GM12891 (cell line): ENCODE measurements at places on chromosomes 7 and 10.

- no peak for DNase-seq
These were observed 87.8 kb downstream of the GLCCI1 start for GRCh38 chr7:8056439-8056838.

GRCh38 chr7:22612776-22613175 is 112.8 kb upstream of the STEAP1B start:
- DNase-seq: no peak

GRCh38 chr10:48759113-48759901 is 74.6 kb downstream of the WDFY4 start:
- DNase-seq: no peak

DNA sequence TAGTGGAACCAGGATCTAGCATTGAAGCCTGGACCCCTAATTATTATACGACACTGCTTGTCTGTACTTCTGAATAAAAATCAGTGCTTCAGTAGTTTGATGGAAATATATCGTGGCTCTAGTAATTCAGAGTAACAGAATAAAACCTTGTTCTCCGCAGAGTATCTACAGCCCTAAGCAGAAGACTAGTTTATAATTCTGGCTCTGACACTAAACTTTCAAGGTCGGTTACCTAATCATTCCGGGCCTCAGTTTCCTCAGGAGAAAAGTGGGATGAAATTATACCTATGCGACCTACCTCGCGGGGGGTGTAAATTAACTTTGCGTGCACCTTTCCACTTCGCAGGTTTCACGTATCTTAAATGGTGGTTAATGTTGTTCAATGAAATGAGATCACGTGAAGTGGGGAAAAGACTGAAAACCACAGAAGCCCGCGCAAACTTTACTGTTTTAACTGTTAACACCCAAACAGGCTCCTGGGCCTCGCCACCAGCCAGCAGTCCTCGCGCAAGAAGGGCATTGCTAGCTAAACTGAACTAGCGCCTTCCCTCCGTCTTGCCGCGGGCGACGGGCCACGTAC is 615 bp downstream of the THAP5 start:
- no peak for DNase-seq

DNA sequence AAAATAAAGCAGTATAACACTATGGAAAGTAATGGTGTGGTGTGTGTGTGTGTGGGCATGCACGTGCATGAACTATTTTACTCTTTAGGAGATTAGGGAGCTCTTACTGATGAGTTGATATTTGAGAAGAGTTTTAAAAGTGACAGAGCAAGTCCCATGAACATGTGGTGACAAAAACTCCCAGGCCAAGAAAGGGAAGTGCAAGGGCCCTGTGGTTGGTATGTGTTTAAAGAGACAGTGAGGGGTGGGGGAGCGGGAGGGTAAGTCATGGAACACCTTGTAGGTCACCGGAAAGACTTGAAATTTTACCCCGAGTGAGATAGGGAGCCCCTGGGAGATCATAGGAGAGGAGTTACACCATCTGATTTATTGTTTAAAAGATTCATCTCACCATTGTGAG is 63.3 kb downstream of the AKR1B1 start:
- DNase-seq: no peak

DNA sequence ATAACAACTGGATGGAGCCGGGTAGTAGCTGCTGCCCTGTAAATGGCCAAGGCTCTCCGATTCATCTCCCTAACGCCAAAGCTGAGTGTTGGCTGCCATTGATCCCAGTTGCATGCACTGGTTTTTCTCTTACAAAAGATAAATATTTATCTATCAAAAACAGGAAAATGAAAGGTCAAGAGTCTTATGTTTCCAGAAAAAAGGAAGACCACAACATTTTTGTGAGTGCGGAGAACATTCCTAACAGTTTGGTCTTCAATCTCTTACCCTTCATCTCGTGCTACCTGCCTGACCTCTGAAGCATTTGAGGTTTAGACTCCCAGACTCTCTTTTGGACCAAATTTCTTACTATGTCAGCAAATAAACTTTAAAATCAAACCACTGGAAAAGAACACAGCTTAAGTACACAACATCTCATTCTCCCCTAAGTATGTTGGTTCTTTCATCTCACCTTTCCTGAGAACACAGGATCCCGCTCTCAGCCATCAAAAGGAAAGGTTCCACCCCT is 61.6 kb downstream of the SORBS1 start:
- DNase-seq: no peak

DNA sequence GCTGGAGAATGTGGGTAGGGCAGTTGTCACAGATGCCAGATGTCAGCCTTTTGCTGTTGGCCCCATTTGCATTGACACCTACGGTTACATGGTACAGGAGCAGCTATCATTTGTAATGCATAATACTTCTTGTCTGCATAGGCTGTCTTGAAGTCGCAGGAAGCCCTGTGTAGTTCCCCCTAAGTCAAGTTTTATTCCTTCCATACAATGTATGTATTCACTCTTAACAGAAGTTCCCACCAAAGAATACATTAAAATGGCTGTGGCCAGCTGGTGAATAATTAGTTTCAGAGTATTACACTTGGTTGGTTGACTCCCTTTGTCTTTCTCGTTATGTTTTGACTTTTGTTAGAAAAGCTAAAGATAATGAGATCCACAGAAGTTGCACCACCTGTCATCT is 1169.0 kb downstream of the REEP3 start:
- DNase-seq: no peak

DNA sequence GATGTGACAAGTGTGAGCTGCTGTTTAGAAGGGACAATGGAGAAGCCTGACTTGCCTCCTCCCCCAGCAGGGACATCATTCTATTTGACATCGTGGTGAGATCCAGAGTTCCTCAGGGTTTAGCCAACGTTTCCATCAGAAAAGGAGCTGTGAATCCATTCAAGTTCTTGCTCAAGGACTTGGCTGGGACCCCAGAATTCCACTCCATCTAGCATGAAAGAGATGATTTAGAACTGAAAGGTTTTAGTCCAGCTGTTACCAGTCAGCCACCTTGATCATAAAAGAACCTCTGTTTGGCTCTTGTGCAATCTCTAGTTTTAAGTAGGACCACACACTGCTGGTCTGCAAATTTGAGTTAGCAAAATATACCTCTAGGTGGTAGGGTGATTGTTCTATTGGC is 337.6 kb downstream of the FRMD4A start:
- DNase-seq: no peak

DNA sequence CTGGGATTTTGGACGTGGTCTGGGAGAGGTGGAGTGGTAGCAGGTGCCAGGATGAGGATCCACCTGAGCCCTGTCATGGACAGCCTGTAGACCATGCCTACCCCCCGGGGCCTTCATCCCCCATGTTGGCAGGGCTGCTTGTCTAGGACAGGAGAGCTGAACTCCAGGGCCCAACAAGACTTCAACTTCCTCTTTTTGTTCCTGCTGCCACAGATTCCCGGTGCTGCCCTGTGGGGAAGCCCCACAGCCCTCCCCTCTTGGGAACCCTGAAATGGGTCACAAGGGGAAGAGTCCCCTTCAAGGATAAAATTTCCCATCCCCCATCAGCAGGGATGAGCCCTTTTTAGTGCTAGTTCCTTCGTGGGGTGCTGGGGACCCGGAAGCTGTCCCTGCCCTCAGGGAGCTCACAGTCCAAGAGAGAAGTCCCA is 1.3 kb upstream of the CUEDC2 start:
- no peak for DNase-seq

GRCh38 chr7:20441991-20442441 is 111.3 kb downstream of the ITGB8 start:
- DNase-seq: no peak

- DNase-seq: no peak
These were observed 284.9 kb upstream of the VWC2 start for GRCh38 chr7:49488573-49488972.

DNA sequence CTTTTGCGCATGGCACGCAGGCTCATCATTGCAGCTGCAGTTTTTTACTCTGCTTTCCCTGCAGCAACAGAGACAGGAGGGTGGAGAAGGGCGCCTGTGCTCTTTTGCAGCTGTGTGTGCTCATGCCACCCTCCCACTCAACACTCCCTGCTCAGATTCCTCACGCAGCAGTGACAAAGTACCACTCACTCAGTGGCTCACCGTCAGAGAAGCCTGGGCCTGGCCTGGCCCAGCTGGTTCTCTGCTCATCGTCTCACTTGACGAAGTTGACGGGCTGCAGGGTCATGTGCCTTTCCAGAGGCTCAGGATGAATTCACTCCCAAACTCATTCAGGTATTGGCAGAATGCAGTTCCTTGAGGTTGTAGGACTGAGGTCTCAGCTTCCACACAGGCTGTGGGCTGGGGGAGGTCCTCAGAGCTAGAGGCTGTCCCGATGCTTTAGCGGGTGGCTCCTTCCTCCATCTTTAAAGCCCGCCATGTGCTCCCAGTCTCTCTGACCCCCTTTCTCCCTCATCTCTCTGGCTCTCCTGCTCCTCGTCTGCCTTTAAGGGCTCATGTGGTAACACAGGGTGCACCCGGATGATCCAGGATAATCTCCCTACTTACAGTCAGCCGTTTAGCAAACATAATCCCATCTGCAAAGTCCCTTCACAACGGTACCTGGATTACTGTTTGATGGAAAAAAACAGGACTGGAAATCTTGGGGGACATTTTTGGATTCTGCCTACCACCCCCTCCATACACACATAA is 25.8 kb downstream of the PTPRE start:
- no peak for DNase-seq

DNA sequence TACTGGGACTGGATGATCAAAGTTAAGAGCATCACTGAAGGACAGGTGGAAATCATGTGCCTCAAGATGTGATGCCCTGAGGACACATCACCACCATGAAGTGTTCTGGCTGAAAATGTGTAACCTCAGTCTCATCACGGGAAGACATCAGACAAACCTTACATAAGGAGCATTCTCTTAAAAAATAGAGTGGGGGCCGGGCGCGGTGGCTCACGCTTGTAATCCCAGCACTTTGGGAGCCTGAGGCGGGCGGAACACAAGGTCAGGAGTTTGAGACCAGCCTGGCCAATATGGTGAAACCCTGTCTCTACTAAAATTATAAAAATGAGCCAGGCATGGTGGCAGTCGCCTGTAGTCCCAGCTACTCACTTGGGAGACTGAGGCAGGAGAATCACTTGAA is 65.6 kb downstream of the LOXL4 start:
- no peak for DNase-seq

DNA sequence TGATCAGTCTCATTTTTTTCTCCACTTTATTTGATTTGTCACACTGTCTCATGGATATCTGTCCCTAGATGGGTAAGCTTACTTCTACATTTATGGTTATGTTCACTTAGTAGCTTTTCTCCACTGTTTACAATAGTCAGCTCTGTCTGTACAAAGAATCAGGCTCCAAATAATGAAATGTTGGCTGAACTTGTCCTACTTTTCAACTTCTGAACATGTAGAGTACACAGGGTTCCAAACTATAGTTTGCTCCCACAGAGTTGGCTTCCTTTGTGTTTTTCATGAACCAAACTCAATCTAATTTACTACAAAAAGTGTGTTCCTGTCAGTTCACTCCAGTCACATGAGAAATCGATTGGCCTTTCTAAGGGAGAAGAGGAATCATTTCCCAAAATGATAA is 175.0 kb downstream of the CCDC71L start:
- DNase-seq: no peak

- DNase-seq: no peak
These were observed 94.4 kb upstream of the KIAA1217 start for GRCh38 chr10:24114556-24114955.

- no peak for DNase-seq
These were observed 257.1 kb downstream of the KLF6 start for GRCh38 chr10:3527869-3528268.

DNA sequence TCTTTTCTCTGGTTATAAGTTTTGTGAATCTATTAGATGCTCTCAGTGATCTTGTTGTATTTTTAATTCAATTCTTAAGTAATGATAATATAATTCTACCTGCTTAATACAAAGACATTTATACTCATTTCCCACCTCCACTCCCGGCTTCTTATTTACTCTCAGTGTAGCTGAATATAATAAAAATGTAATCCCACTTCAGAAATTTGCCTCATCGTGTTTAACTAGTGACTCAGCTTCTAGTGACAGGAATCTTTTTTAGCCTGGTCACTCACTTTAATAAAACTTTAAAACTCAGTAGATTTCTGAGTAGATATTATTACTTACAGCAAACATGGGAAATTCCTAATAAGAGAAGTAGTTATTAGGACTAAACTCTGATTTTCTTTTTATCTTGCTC is 1506.2 kb upstream of the LRRTM3 start:
- DNase-seq: no peak

DNA sequence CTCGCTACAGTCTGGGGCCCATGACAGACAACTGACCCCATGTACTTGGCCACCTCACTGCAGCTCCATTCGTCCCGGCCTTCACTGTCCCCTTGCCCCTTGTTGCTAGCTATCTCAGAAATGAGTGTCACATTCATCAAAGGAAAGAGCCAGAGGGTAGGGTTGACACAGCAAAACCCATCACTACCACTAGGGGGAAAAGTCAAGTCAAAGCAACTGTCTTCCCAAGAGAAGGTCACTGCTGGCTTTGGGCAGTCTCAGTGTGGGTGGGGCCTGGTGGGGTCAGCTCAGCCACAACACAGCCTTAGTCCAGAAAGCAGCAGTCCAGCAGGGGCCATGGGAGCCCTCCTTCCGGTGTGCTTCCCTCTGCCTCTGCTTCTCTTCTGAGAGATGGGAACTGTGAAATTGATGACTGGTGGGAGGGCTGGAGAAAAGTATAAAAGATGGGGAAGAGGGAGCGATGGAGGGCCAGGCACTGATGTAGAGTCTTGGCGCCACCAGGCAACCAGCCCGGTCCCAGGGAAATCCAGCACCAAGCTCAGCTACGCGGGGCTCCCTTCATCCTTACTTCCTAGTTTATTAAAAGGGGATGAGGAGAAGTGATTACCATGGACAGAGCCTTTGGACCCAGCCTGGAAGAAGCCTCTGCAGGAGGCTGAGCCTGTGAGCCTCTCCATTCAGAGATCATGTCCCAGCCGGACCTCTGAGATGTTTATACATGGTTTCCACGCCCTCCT is 58.0 kb downstream of the PLXNA4 start:
- DNase-seq: peak; percentile 35

DNA sequence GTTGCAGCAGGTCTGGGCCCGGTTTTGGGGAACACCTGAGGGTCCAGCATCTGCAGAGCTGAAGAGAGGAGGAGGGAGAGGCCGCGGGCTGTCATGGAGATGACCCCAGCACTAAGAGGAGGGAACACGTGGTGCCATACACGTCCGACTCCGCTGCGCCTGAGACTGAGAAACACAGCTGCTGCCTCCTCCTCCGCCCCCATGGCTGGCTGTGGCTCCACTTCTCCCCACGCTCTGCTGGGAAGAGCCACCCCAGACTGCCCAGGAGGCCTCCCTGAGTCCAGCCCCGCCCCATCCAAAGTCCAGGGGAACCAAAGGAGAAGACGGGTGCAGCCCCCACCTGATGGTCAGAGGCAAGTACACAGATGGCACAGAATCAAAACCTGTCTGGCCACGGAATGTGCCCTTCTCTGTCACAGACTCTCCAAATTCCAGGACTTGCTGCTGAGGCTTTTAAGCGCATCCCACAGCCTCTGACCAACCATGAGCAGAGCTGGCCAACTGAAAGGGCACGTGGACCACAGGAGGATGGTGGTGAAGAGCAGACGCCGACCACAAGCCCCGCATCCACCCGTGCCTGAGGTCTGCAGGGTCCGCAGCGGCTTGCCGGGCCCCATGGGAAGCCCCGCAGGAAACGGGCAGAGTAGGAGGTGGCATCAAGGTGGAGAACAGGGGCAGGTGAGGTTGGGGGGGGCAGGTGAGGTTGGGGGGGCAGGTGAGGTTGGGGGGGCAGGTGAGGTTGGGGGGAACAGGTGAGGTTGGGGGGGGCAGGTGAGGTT is 24.0 kb downstream of the STK32C start:
- DNase-seq: no peak

GRCh38 chr10:99487125-99487807 is 45.5 kb upstream of the NKX2-3 start:
- no peak for DNase-seq

GRCh38 chr7:68244389-68244788 is 1247.8 kb downstream of the TYW1 start:
- no peak for DNase-seq
